Stimulated activated CD4-positive, alpha-beta T cell treated with anti-CD3 and anti-CD28 coated beads, Interleukin-1b, Interleukin-23, amount 100 ng/mL, for 1 hour (primary cell): ENCODE measurements at places on chromosomes 5 and 9.

- DNase-seq: no peak
Measured at GRCh38 chr9:69637817-69638200, 34.4 kb downstream of the APBA1 start.

DNA sequence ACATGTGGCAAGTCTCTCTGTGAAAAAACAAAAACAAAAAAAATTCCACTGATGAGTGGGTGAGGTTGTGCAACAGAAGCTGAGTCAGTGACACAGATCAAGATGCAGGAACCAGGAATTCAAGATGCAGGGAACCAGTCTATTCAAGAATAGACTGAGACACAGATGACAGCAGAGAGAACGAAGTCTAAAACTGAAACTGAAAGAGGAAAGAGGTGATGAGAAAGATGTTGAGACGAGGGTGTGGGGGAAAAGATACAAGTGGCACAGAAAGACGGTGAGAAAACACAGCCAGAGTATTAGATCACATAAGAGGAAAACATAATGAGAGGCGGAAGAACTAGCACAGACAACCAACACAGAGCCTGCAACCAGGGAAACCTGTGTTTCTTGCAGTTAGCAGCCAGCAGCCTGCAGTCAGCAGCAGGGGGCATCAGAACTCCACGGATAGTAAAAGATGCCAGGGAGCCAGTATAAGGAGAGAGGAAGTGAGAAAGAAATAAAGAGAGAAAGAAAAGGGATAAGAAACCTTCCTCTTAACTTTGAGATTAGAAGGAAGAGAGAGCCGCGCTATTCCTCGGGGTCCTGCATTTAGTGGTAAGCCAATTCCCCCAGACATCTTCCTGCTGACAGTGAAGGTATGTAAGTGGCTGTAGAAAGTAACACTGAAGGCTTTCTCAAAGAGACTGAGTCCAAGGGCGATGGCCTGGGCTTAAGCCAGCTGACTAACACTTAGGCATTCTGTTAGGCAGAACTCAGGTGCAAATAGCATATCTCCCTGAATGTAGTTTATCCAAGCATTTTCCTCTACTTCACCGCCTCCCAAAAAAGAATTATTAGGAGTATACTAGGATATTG lies 79.0 kb downstream of the TLR4 start:
- peak; percentile 15 for DNase-seq

DNA sequence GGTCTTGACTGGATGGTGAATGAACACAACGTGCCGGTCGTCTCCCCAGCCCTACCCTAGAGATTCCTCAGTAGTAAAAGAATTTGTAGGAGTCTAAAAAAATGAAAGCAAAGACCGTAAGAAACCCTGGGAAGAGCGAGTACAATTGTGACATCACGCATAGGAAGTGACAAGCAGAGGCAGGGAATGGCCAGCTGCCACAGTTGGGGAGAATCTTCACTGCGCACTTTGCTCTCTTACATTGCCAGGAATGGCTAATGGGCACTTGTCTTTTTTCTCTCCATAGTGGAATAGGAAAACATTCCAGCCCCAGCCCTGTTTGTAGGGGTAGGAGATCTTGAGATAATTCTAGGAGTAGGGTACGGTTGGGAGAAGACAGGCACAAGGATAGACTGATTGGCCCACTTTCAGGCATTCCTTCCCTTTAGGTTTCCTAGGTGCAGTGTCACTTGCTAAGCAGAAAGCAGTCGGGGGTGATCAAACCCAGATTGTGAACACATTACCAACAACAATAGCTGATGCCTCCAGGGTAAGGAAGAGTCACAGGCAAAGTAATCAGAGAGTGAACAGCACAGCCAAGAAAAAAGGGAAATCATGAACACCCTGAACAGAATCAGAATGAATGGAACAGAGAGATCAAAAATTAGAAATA lies 302.7 kb downstream of the MAN2A1 start:
- no peak for DNase-seq

DNA sequence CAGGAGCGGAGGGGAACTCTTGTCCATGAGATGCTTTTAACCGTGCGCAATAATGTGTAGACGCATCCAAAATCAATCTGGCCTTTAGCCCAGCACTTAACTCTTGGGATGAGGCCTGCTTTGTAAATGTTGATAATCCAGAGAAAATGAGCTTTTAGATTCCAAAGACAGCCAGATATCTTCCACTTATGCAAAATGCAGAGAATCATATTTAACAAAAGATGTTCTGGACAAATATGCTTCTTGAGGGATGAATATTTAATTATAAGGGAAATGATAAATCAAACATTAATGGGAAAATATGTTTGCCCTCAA lies 5.6 kb downstream of the S1PR3 start:
- DNase-seq: no peak

- DNase-seq: no peak
Measured at GRCh38 chr9:7346144-7346543, 453.4 kb downstream of the DMAC1 start.

GRCh38 chr5:31361234-31361633 lies 167.7 kb downstream of the CDH6 start:
- DNase-seq: no peak

DNA sequence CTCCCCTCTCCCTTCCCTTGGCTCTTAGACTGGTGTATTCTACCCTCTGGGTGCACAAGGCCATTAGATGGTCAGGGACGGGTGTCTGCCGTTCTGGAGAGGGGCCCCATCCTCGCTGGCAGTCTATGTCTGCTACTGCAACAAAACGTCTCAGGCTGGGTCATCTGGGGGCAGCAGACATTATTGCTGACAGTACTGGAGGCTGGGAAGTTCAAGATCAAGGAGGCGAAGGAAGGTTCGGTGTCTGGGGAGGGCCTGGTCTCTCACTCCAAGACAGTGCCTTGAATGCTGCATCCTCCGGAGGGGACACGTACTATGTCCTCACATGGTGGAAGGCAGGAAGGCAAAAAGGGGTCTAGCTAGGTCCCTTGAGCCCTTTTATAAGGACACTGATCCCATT lies 93.4 kb upstream of the COL5A1 start:
- DNase-seq: no peak

- DNase-seq: no peak
Measured at GRCh38 chr5:34491251-34491620, 164.9 kb upstream of the RAI14 start.

DNA sequence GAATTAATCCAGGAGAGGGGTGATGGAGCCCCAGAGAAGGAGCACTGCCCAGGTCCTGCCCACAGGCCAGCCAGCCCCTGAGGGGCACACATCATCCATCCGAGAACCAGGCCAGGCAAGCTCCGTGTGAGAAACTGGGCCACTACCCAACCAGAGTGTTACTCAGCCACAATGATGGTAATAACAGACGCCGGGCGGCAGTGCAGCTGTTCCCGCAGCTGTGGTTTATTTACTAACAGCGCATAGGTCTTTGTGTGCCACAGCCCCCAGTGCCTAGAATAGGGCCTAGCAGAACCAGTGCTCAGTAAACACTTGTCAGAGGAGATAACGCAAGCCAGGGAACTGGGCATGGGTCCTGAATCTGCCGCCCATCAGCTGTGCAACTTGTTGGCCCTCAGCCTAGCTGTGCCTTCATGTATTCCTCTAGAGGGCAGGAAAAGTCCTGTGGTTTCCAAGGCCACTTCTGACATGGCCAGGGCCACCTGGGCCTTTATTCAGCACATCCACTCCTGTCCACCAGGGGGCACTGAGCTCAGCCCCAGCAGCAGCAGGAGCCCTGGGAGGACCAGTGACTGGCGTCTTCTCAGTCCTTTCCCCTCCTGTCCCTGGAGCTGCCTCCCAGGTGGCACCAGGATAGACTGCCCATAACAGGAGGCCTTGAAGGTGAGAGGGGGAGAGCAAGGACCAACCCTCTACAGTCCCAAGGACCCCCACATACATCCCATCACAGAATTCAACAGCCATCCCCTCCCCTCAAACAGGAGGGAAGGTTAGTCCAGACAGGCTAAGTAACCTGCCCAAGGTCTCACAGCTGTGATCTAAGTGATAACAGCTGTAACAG lies 2.1 kb downstream of the MXD3 start:
- DNase-seq: peak; percentile 44

GRCh38 chr5:96093340-96093739 lies 131.7 kb upstream of the ELL2 start:
- no peak for DNase-seq

GRCh38 chr5:111153483-111153882 lies 61.3 kb downstream of the WDR36 start:
- no peak for DNase-seq

DNA sequence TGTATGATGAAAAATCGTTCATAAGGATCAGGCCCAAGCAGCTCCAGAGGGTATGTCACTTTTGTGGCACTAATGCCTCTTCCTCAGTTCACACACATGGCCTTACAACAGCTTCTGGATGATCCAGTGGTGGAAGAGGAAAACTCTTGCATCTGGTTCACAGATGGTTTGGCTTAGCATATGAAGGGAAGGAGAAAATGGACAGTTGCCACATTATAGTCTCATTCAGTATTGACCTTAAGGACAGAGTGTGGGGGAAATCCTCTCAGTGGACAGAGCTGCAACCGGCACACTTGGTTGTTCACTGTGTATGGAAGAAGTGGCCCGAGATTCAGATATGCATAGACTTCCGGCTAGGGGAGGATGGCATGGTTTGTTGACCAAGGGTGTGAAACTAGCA lies 22.8 kb downstream of the C9orf57 start:
- no peak for DNase-seq

DNA sequence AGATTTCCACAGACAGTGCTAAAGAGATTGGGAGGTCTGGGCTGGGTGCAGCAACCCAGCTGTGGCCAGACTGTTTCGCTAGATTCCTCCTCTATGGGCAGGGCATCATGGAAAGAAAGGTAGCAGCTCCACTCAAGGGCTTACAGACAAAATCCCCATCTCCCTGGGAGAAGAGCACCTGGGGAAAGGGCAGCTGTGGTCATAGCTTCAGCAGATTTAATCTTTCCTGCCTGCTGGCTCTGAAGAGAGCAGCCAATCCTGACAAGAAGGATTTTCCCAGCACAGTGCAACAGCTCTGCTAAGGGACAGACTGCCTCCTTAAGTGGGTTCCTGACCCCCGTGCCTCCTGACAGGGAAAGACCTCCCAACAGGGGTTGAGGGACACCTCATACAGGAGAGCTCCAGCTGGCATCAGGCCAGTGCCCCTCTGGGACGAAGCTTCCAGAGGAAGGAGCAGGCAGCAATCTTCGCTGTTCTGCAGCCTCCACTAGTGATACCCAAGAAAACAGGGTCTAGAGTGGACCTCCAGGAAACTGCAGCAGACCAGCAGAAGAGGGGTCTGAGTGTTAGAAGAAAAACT lies 1379.3 kb upstream of the ACO1 start:
- no peak for DNase-seq

DNA sequence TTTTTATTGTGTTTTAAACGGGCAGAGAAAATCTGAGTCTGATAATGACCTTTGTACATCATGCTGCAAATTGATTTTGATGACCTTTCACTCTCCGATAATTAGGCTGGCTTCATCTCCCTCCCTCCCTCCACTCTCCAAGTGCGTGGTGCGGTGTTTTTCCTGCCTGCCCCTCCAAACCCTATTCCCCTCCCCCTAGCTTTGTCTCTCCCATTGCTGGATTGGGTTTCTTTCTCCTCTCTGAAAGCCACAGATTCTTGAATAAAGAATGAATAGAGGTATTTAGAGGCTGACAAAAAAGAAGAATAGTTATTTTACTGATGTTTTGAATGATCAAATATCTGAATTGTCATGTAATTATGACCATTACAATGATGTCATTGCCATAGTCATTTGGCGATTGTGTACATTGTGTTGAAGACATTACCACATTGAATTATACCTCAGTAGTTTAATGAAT lies 571.1 kb upstream of the ZNF608 start:
- DNase-seq: no peak

DNA sequence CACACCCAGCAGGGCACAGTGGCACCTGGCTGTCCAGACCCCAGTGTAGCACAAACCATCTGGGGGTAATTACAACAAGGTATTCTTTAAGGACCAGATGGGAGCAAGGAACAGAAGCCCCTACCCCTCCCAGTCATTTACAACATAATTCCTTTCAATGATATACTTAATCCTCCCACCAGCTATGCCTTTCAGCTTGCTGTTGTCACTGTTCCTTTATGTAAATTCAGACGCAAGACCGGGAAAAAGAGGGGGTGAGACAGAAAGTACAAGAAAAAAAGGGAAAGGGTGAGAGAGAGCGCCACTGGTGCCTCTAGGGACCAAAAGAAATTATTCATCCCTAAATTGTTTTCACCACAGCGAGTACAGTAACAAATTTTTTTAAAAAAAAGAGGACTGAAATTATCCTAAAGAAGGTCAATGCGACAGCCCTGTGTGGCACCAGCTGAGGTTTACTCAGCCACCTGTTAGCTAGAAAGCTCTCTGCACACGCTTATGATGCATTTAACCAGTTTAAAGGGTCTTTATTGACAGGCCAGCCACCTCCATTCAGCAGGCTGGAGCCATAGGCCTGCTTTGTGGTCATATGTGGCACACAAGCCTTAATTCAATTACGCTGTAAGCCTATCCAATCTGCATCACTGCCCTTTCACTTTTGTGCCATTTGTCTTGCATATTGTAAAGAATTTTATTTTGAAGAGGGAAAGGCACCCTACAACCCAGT lies 210.2 kb upstream of the ISL1 start:
- no peak for DNase-seq

DNA sequence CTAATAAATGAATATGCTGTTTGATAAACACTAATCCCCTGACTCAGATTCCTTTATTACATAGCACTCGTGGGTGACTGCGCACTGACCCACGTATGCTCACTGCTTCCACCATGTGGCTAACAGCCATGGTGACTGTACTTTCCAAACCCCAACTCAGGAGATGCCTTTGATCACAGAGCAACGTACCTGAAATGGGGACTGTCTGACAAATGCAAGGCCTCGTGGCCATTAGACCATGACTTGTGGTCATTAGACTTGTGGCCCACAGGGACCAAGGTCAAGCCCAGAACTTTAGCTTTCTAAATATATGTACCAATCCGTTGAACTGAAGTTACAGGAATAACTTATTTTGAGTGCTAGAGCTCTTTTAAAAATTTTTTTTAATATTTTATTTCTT lies 46.6 kb downstream of the CYFIP2 start:
- DNase-seq: peak; percentile 29

DNA sequence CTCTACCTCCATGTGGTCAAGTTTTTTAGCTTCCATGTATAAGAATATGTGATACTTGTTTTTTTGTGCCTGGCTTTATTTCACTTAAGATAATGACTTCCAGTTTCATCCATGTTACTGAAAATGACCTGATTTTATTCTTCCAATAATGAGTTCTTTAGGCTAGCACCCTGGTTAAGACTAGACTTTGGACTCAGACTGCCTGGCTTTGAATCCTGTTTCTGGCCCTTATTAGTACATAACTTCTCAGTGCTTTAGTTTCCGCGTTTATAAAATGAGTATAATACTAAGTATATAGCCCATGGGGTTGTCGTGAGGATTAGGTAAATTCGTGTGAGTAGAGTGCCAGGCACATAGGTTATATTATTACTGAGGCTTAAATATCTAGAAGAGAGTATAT lies 18.5 kb downstream of the KIAA1958 start:
- DNase-seq: no peak

- no peak for DNase-seq
Measured at GRCh38 chr5:167813389-167813788, 478.1 kb upstream of the WWC1 start.

- DNase-seq: no peak
Measured at GRCh38 chr9:38619556-38620447, 594 bp downstream of the ANKRD18A start.

GRCh38 chr5:77851176-77852067 lies 75.3 kb upstream of the TBCA start:
- no peak for DNase-seq
